ENCODE measurements at places on chromosomes 5 and 9. TPM values are rescaled to one million over a fixed set of nuclear protein-coding genes. Genes with fewer than 3 reads are reported as not detected.

GRCh38 chr9:99253134-99253533 lies 31.1 kb downstream of the SEC61B start:
- no peak for DNase-seq

- no peak for DNase-seq
These were observed 459.7 kb downstream of the BNC2 start for GRCh38 chr9:16410601-16411280.

DNA sequence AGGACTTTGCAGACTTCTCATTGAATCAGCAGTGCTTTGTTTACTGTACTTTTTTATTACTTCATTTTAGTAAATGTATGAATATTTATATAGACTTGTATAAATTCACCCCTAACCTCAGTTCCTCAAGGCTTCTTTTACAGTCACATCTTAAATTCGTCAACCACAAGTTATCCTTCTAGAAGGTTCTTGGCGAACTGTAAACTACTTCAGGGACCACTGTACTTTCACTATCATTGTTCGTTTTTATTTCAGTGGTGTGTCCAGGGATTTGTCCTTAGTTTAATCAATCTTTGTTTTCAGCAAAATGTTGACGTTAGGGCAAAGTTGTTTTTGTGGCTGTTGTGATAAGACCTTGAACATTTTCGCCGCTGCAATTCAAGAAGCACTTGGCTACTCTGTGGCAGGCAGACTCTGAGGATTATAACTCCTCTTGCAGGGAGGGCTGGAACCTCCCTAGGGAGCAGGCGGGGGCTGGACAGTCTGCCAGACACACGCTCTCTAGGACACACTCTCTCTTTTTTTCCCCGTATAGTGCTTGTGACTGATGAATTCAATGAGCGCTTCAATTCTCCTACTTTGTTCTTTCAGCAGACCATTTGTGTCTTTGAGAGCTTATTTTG lies 252.8 kb downstream of the FBXL7 start:
- DNase-seq: no peak

- DNase-seq: no peak
These were observed 34.4 kb upstream of the RANBP6 start for GRCh38 chr9:6049798-6050197.

OBP2B gene
- total RNA-seq: not detected

PCDHGC3 gene
- 15.7 TPM for total RNA-seq

EIF4EBP3 gene
- total RNA-seq: 7.2 TPM

PLCXD3 gene
- total RNA-seq: 3.1 TPM
